Glomerular endothelial cell (primary cell): ENCODE measurements at places on chromosomes 6 and 20.

DNA sequence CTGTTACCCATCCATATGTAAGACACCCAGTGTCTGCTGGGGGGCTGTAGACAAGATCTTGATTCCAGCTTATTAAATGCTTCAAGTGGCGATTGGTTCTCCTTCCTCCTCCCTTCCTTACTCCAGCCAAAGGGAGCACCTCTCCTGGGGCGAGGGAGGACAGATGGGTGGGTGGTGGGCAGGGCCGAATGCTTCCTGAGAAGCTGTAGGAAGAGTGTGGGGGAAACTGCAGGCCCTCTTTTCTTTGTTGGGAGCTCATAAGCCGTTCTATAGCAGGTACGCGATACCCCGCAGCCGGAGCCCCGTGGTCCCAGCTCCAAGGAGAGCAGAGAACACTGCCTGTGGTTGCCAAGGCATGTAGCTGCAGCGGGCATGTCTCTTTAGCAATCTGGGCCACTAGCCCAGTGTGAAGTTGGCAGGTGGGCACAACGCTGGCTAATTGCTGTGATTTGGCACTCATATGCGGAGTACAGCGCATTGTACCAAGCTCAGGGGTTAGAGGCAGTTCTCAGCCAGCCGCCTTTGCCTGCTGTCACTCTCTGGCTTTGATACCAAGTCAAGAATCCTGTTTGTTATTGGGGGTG, 14.7 kb upstream of the KCNG1 start:
- no peak for DNase-seq

DNA sequence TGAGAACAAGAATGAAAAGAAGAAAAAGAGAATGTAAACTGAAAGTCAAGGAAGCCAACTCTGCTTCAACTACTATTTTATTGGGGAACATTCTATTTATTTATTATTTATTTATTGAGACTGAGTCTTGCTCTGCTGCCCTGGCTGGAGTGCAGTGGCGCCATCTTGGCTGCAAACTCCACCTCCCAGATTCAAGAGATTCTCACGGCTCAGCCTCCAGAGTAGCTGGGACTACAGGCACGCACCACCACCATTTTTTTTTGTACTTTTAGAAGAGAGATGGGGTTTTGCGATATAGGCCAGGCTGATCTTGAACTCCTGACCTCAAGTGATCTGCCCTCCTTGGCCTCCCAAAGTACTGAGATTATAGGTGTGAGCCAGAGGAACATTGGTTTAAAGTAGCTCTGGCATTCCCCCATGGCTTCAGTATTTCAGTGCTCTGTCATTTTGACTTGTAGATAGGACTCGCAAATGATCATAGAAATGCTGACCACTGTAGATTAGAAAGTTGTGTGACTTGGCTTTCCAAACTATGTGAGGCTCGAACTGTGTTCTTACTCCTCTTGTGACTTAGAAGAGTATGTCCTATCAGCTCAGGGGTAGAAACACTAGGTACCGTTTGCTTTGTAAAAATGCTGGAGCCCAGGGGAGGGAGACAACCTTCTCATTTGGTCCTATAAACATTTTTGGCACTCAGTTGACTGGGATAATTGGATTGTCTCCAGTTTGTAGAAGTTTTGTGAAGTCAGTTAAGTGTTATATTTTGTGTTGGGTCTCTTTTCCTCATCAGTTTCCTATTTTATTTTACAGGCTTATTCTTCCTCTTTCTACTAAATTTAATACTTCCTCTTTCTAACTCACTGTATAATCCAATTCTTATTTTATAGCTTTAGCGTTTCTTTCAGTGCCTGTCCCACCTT, 544.9 kb upstream of the CITED2 start:
- DNase-seq, result no peak

DNA sequence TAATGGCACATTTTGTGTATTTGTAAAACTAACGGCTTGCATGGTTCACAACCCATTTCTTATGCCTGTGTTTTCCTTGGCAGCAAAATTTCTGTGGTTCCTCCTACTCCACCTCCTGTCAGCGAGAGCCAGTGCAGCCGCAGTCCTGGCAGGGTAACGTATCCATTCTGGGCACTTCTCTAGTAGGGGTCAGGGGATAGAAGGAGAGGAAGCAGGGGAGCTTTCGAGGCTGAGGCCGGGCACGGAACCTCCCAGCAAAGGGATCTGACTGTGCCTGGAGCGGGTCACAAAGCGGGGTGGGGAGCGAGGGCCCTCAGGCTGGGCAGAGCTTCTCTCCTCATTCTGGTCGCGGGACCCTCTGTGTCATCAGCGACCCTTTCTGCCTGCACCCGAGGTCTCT, 58.4 kb downstream of the SYTL3 start:
- DNase-seq, result no peak

- no peak for DNase-seq
Measured at GRCh38 chr6:157464653-157465535, 83.9 kb downstream of the ZDHHC14 start.

DNA sequence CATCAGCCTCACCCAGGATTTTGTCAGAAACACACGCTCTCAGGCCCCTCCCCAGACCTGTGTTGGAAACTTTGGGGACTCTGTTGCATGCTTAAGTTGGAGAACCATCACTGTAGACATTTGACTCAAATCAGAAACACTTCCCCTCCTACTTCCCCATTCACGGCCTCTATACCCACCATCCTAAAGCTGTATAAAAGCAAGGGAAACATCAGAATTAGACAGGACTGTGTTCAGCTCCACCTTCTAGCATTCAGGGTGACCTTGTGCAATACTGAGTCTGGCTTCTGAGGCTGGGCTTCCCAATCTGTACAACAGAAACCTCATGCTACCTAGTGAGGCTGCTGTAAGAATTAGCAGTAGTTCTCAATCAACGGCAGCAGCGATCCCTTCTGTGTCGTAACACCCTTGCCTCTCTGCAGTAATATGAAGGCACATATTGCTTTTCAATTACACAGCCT, 252.3 kb downstream of the LY86 start:
- DNase-seq, result no peak

DNA sequence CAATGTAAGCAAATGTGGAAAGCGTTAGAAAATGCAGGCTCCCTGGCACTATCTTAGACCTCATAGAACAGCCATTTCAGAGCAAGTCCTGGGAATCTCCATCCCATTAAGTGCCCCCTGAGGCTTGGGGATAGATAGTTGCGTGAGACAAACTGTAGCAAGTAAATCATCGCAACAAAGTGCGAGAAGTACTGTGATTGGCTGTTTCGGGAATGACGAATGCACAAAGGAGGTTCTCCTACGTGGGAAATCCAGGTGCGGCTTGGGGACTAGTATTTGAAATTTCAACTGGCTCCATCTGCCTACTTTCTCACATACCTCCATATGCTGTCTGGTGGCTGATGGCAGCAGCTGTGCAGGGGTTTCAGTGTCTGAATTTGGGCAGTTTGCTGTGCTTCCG, 84.5 kb downstream of the PLEKHG1 start:
- DNase-seq, result no peak
